GM23248 (cell line): ENCODE measurements at places on chromosomes 5 and 9. TPM values are rescaled to one million over a fixed set of nuclear protein-coding genes. Genes with fewer than 3 reads are reported as not detected.

Gene PRR16
- 32.5 and 33.0 TPM in 2 replicates for total RNA-seq

Gene SLC24A2
- not detected in 2 replicates for total RNA-seq

Gene C5orf52
- not detected in 2 replicates for total RNA-seq

Gene SPRY4
- total RNA-seq = 10.9 and 12.8 TPM in 2 replicates

Gene SLC34A3
- total RNA-seq = not detected in 2 replicates

Gene SCGB3A2
- total RNA-seq = not detected in 2 replicates
